Pulmonary artery endothelial cell (primary cell): ENCODE measurements at places on chromosomes 4 and X.
A peak's percentile ranks its signal among the peaks of the same experiment; 100 is the strongest.

DNA sequence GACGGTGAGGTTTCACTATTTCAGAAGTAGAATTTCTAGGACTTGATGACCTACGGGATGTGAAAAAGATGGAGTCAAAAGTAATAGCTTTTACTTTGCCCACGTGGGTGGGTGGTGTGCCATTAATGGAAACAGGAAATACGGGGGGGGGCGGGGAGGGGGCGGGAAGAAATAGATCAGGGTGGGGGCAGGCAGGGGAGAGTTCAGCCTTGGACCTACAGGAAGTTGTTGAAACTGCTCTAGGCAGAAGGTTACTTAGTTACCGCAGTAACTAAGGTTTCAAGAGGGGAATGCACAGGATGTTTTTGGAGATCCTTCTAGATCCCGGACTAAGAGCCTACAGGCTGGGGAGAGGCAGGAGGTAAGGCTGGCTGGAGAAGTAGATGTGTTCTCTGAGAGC, 3.6 kb upstream of the FHL1 start:
- DNase-seq, result no peak

GRCh38 chr4:72531322-72531721, 37.7 kb downstream of the ADAMTS3 start:
- no peak for DNase-seq

DNA sequence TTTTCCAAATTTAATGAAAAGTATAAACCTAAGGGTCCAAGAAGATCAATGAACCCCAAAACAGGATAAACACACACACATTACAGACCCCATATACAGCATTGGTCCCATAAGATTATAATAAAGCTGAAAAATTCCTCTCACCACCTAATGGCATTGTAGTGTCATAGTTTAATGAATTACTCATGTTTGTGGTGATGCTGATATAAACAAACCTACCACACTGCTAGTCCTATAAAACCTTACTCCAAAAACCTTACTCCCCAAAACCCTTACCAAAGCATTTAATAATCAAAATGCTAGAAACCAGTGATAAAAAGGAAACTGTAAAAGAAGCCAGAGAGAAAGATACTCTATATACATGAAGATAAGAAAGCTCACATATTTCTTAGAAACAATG, 148.1 kb upstream of the SH3RF1 start:
- DNase-seq, result no peak

GRCh38 chr4:119290598-119290997, 31.3 kb downstream of the FABP2 start:
- no peak for DNase-seq

DNA sequence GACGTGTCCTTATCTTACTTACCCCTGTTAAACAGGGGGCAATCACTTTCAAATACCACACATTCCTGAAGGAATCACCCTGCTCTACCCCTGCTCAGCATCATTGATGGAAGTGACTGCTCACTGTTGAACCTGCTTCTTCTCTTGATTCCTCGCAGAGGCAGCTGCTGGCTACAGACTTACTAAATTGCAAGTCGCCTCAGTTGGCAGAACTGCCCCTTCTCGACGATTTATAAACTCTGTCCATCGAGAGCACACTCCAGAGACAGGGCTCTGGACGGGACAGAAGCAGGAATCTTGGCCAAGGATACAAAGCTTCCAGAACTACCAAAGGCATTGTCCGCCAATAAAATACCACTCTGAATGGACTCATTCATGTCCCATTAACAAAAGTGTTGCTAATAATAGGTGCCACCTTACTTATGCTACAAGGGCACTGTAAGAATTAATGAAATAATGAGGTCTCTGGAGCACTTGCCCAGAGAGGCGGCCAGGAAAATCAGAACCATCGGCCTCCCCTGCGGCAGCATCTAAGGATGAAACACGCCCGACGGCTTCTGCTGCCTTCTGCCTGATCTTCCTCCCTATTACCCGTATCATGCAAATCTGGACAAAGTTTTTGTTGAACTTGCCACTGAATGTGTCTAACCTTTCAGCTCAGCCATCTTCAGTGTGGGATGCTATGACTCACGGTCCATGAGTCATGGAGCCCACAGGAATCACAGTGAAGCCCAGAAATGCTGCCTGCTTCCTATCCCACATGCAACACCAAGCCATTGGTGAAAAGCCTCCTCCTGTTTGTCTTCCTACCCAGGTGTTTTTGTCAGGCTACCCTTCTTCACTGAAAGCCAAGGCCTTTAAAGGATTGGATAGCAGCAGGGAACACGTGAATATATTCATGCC, 164.9 kb downstream of the MAML3 start:
- DNase-seq, result peak; percentile 87

GRCh38 chrX:145751943-145752342, 65.7 kb upstream of the SLITRK2 start:
- no peak for DNase-seq

- DNase-seq, result no peak
These were observed 87.5 kb downstream of the TRAPPC11 start for GRCh38 chr4:183746305-183747229.

DNA sequence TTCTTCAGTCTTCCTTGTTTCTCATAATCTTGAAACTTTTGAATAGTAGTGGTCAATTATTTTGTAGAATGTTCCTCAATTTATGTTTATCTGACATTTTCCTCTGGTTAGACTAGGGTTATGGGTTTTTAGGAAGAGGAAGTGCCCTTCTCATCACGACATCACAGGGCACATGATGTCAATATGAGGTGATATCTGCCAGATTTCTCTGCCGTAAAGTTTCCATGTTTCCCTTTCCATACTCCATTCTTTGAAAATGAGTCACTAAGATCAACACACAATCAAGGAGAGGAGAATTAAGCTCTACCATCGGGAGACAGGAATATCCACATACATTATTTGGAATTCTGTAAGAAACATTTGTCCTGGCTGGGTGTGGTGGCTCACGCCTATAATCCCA, 28.4 kb downstream of the RP2 start:
- DNase-seq, result peak; percentile 32

GRCh38 chrX:101550751-101551379, 518 bp downstream of the ARMCX1 start:
- no peak for DNase-seq

GRCh38 chr4:24686866-24687692, 102.7 kb upstream of the DHX15 start:
- DNase-seq, result no peak

- no peak for DNase-seq
These were observed 21.7 kb downstream of the ADGRG2 start for GRCh38 chrX:19100586-19100985.

- DNase-seq, result no peak
These were observed 52.6 kb downstream of the LIMCH1 start for GRCh38 chr4:41590591-41590990.

- DNase-seq, result no peak
These were observed 289.9 kb downstream of the GASK1B start for GRCh38 chr4:157882901-157883300.

DNA sequence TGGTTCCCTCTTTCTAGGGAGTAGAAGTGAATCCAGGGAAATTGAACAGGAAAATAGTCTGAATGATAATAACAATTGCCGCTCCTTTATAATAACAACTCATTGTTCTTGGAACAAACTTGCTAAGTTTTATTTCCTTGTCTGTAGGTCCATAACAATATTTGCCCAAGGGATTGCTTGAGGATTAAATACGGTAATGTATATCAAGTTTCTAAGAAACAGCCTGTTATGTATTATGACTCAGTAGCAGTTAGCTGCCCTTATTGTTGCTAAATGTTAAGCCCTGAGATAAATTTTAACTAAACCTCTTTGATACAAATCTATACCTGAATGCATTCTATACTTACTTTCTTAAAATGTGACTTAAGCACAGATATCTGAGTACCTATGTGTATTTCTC, 215.9 kb upstream of the AADAT start:
- DNase-seq, result no peak

DNA sequence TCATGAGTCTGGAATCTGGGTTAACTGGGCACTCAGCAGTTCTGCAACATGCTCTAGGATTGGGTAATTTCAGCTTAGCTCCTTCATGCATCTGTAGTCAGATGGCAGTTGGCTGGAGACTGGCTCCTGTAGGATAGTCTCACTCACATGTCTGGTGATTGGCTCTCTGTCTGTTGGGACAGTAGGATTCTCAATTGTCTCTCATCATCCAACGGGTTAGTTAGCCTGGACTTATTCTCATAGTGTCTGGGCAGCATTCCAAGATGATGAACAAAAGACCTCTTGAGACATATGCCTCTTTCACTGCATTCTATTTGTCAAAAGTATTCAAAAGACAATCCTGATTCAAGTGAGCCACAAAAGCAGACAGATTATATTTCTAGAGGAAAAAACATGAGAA, 795.6 kb upstream of the GALNTL6 start:
- DNase-seq, result no peak

DNA sequence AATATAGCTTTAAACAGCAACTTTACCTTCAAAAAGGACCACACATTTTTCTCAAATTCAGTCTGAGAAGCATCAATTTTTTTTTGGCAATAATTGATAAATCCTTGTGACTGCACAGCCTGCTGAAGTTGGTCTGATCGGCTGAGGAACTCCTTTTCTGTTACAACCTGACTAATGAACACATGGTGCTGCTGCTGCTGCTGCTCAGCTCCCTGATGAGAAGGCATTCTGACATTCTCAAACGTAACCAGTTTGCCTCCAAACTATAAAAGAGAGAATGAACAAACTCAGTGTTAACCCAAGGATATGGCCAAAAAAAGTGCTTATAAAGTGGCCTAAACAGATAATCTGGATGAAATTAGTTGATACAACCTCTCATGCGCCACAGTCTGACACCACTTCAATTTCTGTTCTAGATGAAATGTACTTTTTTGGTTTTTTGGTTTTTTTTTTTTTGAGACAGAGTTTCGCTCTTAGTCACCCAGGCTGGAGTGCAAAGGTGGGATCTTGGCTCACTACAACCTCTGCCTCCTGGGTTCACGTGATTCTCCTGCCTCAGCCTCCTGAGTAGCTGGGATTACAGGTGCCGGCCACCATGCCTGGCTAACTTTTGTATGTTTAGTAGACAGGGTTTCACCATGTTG, 26.5 kb downstream of the SEC31A start:
- DNase-seq, result no peak

GRCh38 chr4:182640491-182640890, 276.7 kb downstream of the DCTD start:
- DNase-seq, result no peak

- no peak for DNase-seq
These were observed 41.9 kb upstream of the GAB1 start for GRCh38 chr4:143294710-143295275.

DNA sequence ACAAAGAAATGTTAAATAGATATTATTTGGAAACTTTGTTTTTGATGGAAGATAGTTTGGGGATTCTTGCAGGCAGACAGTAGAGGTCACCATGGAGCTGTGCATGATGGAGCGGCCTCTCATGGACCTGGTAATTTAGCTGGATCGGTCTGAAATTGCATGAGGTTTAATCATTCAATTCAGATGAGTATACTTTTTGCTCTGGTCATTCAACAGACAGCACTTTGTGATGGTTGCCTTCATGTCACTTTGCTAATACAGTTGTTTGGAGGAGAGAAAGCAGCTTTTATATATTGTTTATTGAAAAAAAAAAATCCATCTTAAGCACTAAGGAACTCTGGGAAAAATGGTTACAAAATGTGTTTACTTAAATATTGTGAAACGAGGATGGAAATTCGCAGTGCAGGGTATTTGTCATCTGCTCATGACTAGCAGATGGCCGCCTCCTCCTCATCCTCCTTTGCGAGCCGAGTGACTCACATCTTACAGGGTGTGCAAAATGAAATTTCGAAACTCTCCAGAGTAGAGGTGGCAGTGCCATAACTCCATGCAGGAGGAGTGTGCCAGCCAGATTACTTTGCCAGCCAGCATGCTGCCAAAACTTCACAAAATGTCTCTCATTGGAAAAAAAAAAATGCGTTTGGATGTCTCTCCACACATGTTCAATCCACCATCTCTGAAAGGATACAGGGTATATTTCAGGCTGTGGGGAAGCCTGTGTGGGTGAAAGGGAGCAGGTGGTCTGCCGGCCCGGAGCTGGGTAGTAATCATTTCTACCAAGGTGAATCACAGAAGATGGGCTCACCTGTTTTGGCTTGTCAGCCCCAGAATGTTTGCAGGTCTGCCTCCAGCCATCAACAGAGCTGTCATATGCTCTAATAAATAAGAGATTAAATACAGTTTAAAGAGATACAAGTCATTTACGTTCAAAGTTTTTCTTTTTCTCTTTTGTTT, 314.9 kb upstream of the DIPK2B start:
- peak; percentile 44 for DNase-seq

DNA sequence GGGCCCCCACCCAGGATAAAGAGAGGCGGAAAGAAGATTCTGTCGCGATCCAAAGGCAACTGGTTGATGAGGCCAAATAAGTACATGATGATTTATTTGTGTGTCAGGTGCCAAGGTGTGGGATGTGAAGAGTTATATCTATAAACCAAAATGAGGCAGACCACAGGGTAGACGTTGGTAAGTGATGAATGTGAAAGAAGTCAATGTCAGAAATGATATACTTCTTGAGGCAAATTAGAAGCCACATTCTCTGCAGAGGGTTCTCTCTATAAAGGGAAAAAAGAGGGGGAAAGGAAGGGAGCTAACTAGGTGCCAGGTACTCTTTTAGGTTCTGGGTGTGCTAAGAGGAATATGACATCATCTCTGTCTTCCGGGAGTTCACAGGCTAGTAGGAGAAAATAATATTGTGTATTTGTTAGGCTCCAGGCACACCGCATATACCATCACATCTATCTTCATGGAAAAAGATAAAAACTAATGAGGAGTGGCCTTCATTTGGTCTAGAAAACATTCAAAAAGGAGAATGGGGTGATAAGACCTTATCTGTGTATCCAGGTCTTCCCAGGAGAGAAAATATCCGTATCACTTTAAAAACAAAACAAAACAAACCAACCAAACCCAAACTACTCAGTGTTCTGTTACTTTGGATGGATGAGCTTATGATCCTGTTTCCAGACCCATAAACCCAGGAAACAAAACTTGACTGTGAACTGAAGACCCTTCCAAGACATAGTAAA, 4.8 kb upstream of the SH2D1A start:
- DNase-seq, result no peak

DNA sequence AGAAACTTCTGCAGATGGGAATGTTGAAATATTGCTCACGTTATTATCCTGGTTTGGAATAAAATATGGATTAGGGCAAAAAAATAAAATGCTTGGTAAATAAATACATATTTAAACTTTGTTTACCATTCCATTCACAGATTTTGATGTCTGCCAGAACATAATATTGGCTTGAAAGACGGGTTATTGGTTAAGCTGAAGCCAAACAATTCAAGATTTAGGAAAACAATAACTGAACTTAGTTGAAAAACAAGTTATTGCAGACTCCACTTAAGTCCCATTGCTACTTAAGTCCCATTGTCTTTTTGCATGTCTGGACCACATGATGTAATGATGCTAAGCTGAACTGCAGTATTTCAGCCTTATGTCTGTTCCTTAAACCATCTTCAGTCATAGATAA, 722.5 kb downstream of the FAT4 start:
- DNase-seq, result no peak
